ENCODE measurements at places on chromosomes 3 and 15.

DNA sequence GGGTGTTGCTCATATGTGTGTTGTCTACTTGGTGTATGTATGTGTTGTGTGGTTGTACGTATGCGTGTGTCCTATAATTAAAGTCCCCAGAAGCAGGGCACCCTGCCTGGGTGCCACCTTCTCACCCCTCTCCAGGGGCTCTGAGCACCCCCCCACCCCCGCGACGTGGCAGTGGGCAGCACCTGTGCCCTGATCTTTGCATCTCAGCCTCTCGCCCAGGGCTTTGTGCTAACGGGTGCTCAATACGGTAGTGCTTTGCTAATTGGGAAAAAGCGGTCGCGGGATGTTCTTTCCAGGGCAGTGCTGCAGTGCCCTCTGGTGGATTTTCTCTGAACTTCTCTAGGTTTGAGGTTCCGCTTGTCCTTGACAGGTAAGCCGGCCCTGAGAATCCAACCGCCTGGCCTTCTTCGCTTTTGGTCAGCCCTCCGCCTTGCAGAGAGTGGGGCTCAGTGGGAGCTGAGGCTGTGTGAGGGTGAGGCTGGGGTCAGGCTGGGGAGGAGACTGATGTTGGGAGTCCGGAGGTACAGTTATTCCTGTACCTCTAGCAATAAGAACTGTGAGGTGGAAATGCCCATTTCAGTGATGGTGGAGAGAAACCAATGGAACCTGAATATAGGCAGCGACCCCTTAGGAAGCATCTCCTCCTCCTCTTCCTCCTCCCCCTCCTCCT is 17.6 kb upstream of the EPHB3 start:
- peak; percentile 34 for DNase-seq

DNA sequence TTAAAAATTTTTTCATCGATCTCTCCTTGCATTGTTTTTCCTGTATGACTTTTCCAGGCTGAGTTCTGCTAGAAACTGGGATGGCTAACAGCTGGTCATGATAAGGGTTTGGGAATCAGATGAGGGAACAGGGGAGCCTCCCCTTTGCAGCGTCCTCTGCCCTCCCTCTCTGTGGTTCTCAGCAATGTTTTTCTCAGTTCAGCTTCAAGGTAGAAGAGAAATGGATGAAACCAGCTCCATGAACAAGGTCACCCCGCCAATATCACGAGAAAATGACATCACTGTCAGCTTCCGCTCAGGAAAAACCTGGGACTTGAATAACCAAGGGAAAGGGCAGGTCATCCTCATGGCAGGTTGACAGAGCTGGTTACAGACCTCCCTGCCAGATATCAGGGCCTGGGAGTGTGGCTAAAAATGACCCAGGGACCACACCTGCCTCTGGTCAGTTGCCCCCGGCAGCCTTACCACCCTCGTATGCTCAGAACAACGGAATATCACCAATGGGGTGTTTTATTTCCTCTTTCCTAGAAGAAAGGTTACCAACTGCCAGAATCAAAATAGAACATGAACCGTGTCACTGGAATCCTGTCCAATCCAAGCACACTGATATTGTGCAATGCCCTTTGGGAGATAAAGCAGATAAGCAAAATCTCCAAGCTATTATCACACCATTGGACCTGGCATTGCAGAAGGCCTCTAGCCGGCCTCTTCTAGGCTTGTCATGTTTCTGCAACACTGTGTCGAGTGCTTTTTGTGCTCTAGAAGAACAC is 26.1 kb downstream of the LSM3 start:
- no peak for DNase-seq

- DNase-seq = no peak
These were observed 19.1 kb upstream of the GJD2 start for GRCh38 chr15:34773917-34774316.

GRCh38 chr3:15553749-15554148 is 32.2 kb upstream of the COLQ start:
- DNase-seq = no peak

GRCh38 chr3:25872200-25872877 is 82.4 kb downstream of the OXSM start:
- DNase-seq = no peak

DNA sequence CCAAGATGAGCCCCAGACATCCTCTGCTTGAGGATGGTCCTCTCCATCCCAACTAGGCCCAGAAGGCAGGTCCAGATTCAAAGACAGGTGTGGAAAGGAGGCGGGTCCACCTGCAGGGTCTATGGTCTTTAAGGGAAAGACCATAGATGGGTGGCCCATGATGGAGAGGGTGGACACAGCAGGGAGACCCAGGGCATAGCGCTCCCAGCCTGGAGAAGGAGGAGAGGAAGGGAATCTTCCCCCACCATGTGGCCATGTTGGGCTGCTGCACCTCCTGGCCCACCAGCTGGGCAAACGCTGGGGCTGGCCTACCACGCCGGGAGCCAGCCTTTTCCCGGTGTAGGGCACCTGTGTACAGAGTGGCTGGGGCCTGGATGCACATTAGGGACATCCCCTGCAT is 265.2 kb upstream of the TLE3 start:
- no peak for DNase-seq

DNA sequence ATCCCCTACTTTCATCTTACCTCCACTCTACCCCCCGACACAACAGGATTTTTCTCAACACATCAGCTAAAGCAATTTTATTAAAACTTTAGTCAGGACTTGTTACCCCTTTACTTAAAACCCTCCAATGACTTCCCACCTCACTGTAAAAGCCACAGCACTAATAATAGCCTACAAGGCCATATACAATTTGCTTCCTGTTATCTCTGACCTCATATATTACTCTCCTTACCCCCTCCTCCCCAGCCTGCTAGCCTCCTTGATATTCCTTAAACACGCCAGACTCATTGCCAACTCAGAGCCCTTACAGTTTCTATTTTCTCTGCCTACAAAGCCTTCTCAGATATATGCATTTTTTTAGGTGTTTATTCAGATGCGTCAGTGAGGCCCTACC is 54.4 kb downstream of the DCUN1D1 start:
- DNase-seq = no peak

GRCh38 chr3:32303399-32303747 is 64.9 kb downstream of the CMTM8 start:
- DNase-seq = no peak

DNA sequence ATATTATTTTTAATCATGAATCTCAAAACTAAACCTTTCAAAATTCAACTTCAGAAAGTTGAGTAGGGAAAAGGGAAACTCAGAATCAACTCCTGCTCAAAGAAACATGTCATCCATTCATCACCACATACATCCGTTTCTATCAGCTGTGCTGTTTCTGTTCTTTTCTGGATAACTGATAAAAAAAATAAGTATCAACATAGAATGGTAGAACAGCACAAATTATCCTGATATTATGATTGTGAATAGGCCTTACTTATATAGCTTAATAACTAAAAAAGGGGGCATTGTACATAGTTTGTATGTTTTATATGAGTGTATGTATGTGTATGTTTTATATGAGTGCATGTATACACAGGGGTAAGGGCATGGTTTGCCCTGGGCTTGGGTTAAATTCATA is 3.1 kb downstream of the TM4SF1 start:
- DNase-seq = no peak

- DNase-seq = no peak
These were observed 24.2 kb upstream of the SLC41A3 start for GRCh38 chr3:126107957-126108675.

- no peak for DNase-seq
These were observed 32.6 kb downstream of the COL6A5 start for GRCh38 chr3:130377960-130378676.

- no peak for DNase-seq
These were observed 84.1 kb downstream of the SNRK start for GRCh38 chr3:43370293-43370980.

DNA sequence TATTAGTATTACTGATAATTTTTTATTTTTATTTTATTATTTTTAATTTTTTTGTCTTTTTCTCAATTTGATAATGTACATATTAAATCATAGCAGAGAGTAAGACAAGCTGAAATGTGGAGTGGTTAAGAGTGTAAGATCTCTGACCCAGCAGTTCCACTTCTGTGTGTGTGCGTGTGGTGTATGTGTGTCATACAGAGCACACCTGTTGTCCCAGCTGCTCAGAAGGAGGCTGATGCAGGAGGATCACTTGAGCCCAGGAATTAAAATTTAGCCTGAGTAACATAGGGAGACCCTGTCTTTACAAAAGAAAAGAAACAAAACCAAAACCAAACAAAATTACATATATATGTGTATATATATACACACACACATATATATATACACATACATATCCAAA is 1.4 kb upstream of the CIDEC start:
- no peak for DNase-seq

DNA sequence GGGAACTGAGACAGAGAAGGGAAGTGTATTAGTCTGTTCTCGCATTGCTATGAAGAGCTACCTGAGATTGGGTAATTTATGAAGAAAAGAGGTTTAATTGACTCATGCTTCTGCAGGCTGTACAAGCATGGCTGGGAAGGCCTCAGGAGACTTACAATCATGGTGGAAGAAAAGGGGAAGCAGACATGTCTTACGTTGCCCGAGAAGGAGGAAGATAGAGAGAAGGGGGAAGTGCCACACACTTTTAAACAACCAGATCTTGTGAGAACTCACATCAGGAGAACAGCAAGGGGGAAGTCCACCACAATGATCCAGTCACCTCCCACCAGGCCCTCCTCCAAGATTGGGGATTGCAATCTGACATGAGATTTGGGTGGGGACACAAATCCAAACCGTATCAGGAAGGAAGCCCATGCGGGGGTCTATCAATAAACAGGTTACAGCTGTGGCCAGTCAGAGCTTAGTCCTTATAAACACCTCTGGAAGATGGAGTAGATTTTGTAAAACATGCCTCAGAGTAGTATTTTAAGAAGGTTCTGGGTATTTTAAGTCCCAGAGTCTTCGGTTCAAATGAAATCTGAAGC is 153.9 kb downstream of the GHSR start:
- no peak for DNase-seq

DNA sequence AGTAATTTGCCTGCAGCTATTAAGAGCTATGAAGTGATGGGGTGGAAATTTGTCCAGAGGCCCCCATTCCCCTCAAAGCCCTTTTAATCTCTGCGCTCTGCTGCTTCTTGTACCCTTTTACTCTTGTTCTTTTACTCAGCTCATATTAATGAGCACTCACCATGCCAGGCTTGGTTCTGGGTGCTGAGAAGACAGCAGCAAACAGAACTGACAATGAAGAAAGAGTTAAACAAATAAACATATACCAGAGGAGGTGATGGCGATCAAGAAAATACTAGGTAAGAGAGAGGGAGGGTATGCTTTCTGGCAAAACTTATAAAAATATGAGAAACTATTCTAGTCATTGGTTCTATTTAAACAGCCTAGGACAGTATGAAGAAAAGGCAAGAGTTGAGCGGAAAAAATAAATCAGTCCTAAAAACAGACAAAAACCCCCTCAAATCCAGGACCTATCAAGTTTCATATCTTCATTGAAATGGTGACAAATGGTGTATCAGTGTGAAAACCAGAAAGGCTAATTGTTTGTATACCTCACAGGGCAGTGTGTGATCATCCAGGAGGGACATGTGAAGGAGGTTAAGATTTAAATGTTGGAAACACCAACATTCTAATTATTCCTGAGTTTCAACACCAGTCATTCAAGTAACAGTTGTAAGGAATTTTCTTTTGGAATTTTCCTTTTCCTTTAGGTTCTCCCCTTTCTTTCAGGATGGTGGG is 144.9 kb downstream of the FNDC3B start:
- no peak for DNase-seq

GRCh38 chr15:57541805-57542504 is 49.7 kb upstream of the MYZAP start:
- no peak for DNase-seq

- no peak for DNase-seq
These were observed 132.2 kb upstream of the NR2E3 start for GRCh38 chr15:71678191-71678590.

- DNase-seq = no peak
These were observed 6.3 kb upstream of the NCBP2 start for GRCh38 chr3:196948442-196949284.

- DNase-seq = peak; percentile 44
These were observed 87.2 kb downstream of the TGFBR2 start for GRCh38 chr3:30693470-30694120.

DNA sequence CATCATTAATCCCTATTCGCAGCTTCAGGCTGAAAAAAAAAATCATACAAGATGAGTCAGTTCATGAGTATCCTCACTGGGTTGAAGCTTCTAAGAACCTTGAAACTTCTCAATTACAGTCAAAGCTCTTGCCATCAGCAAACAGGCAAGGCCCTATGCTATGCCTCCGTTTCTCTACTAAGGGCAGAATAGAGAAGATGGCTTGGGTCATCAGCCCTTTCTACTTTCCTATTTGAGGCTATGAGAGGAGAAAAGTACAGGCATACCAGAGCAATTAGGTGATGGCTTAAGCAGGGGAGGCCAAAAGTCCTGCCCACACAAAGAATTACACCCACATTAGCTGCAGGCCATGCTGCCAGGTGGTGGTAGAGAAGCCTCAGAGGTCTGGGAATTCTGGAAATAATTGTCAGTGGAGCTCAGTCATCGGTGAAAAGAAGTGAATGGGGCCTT is 89.0 kb downstream of the MRPL46 start:
- no peak for DNase-seq

GRCh38 chr3:36409862-36410261 is 29.6 kb downstream of the STAC start:
- no peak for DNase-seq

GRCh38 chr15:69719527-69720240 is 267.1 kb downstream of the RPLP1 start:
- DNase-seq = no peak

DNA sequence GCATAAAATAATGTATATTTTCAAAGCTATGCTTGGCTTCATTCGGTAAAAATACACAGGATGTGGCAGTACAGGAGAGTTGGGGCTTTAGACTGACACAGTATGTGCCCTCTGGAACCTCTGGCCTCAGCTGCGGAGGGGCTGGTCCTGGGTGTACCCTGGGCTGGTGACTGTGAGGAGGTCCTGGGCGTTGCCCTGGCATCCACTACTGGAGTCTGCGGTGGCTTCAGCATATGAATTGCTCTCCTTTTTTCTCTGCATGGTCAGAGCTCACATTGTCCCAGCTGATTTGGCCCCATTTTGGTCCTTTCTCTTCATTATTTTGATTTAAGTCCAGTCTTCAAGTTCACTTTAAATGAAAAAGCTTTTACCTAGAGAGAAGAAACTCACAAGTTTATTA is 40.5 kb upstream of the CORO2B start:
- DNase-seq = no peak

DNA sequence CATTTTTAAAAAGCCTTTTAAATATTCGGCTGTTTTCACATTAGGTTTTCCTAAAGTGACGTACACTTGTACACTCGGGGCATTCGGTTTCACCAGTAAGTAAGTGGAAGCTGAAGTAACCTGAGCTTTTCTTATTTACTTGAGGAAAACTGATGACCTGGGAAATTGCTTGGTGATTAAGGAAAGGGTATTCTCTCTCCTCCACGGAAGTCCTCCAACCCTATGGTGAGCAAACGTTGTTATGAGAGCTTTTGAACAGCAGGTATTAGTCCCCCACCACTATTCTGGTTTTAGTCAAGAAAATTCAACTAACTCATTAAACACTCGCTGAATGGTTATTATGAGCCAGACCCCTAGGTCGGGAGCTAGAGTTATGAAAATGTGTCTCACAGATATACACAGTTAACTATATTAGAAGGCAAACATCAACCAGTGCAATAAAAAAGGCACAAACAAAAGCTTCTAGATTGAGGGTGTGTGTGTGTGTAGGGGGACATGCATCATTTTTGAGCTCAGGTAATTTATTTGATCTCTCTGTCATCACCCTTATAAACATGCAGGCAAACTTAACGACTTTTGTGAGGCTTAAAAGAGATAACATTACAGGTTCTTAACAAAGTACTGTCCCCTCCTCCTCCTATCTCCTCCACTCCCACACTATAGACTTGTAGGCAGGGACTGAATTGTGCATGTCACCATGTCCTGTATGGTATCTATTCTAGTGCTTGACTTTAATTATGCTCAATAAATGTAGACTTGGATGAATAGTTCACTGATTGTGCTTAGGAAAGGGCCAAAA is 143.3 kb upstream of the MB21D2 start:
- no peak for DNase-seq
